Activated CD4-positive, alpha-beta T cell treated with anti-CD3 and anti-CD28 coated beads, Interleukin-2, amount 50 U/mL, for 24 hours (primary cell): ENCODE measurements at places on chromosomes 5 and 9.

DNA sequence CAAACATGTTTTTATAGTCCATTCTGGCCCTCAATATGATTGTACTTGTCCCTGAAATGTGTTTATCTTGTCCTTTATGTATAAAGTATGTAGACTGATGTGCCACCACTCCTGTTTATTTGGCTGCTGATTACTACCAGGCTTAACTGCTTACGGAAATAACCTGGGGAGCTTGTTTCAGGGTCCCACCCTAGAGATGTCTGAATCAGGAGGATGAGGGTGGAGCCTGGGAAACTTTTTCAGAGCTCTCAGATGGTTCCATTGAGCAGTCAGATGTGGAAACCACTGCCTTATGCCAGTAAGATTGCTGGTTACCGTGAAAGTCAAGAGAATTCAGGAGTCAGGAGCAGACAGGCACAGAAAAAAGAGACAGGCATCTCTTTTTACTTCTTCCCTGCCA is 19.2 kb downstream of the SLC23A1 start:
- no peak for DNase-seq

- DNase-seq, result no peak
These were observed 640 bp downstream of the SURF4 start for GRCh38 chr9:133375116-133375723.

GRCh38 chr5:35902046-35902672 is 36.3 kb downstream of the CAPSL start:
- no peak for DNase-seq

- DNase-seq, result no peak
These were observed 39.6 kb downstream of the SNX30 start for GRCh38 chr9:112789891-112790774.

GRCh38 chr5:42638972-42639371 is 117.6 kb upstream of the CCDC152 start:
- no peak for DNase-seq

GRCh38 chr5:147458581-147458980 is 51.3 kb downstream of the DPYSL3 start:
- no peak for DNase-seq

DNA sequence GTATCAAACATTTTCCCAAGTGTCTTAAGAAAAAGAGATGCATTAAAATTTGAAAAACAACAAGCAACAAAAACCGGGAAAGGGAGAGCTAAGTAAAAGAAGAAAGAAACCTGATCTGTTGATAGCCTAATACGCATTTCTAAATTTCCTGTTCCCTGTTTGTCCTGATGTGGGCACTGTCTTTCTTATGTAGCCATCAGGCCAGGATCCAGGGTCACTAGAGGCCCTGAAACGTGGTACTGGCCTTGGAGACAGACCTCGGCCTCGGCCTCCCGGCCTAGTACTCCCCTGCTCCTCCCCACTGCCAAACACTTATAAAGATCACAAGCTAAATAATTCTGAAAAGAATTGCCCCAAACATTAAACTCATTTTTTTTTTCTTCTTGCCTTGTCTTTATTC is 547.2 kb downstream of the IRX1 start:
- DNase-seq, result no peak

GRCh38 chr9:93139365-93140182 is 5.5 kb upstream of the NINJ1 start:
- DNase-seq, result no peak

GRCh38 chr5:76789991-76790581 is 28.7 kb upstream of the F2RL1 start:
- DNase-seq, result no peak

- no peak for DNase-seq
These were observed 9.4 kb upstream of the MAMDC2 start for GRCh38 chr9:70034271-70034711.

DNA sequence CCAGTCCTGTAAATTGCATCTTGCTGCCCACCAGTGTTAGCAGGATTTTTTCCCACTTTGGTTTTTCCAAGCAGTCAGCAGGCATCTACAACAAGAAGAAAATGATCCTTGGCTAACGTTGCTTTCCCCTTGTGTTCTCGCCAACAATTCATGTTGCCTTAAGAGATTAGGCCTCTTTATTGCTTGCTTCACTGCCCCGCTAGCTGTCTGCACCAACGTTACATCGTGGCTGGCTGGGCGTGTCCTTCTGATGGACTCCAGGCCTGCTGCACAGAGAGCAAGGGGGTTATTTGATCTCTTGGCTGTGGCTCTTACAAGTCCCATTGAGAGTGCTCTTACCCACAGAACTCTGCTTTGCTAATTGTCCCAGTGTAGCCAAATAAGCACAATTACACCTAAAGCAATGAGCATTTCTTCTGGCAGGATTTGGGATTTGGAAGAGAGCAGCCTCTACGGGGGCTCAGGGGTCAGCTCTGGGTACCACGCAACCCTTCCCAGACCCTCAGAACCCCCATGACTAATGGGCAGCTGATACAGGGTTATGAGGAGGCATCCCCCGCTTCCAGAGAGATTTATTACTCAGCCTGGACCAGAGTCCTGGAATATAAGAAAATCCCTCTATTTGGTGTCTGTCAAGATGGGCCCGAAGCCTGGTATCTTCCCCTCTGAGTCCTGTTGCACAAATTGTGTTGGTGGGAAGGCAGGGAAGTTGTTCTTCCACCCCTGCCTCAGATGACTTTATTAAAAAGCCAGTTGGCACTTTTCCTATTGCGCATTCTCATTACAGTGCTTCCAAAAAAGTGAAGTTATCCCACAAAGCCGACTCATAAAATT is 17.6 kb downstream of the DCANP1 start:
- no peak for DNase-seq

GRCh38 chr5:18037718-18038117 is 403.5 kb downstream of the TAF11L14 start:
- no peak for DNase-seq

- DNase-seq, result no peak
These were observed 28.5 kb downstream of the NANS start for GRCh38 chr9:98085058-98085457.

DNA sequence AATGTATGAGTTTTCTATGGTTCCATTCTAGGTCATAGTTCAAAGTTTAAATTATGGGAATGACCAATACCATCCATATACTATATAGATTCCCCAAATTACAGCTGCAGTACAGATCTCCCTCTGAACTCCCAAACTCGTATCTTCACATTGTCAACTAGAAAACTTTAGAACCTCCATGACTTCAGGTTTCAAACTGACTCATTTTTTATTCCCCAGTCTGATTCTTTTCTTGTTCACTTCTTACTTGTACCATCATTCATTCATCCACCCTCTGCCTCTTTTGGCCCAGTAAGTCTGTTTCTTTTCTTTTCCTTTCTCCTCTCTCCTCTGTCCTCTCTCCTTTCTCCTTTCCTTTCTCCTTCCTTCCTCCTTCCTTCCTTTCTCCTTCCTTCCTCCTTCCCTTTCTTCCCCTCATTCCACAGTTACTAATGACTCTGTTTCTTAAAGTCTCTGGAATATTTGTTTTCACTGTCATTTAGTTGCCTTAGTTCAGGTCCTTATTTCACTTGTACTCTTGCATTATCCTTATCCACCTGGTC is 30.5 kb downstream of the RAD23B start:
- no peak for DNase-seq

DNA sequence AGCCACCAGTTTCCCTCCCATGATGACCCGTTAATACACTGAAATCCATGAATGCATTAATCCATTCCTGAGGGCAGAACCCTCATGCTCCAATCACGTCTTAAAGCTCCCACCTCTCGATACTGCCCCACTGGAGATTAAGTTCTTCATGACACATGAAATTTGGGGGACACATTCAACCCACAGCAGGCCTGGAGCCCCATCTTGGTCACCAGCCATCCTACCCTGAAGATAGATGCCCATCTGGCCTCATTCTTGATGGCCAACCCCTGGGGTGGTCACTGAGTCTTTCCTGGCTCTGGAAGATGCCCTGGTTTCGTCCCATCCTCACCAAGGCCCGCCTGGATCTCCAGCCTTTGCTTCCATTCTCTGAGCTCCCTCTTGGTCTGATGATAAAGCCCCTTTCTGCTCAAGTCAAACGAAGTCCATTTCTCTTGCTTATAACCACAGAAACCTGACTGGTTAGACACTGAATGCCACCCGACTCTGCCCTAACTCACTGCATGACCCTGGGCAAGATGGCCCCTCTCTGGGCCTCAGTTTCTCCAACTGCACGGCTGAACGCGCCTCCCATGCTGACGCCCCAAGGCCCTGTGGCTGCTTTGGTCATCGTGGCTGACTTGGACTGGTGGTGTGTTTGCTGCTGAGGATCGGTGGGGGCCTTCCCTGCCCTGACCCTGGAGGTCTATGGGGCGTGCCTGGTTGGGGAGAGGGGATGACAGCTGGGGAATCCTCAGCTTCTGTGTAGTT is 138.4 kb upstream of the IER5L start:
- DNase-seq, result no peak

- DNase-seq, result no peak
These were observed 12.8 kb downstream of the SURF6 start for GRCh38 chr9:133323211-133323610.

- DNase-seq, result no peak
These were observed 23.6 kb upstream of the CCDC112 start for GRCh38 chr5:115320006-115320405.

DNA sequence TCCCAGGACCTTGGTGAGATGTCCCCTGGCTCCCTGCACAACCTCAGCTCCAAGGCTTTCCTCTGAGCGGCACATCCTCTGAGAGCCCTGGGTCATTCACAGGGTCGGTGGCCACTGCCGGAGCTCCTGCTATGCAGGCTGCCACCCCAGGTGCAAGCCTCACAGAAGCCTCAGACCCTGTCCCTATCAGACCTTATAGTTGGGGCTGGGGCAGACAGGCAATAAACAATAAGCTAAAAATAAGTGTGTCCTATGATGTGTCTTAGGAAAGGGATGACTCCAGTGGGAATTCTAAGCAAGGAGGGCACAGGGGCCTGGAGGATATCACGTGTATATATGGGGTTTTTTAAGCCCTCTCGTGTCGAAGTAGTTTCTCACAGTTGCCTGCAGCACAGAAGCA is 91.3 kb downstream of the SYK start:
- no peak for DNase-seq

- DNase-seq, result no peak
These were observed 18.7 kb upstream of the WDR38 start for GRCh38 chr9:124834591-124834990.

DNA sequence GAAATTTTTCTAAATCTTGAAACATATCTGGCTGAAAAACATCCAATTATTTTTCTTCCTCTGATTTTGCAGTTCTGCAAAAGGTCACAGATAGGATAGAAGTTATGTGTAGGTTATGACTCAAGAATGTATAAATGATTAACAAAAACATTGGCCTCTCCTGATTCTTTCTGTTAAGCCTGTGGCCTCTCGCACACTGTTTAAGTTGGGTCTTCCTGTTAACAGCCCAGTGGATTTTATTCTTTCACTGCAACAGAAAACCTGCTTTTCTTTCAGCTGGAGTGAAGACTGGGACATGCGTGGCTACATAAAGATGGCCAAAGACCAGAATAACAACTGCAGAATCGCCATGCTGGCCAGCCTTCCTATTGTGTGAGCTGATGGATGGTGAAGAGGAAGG is 17.1 kb upstream of the SPATA31E1 start:
- no peak for DNase-seq

DNA sequence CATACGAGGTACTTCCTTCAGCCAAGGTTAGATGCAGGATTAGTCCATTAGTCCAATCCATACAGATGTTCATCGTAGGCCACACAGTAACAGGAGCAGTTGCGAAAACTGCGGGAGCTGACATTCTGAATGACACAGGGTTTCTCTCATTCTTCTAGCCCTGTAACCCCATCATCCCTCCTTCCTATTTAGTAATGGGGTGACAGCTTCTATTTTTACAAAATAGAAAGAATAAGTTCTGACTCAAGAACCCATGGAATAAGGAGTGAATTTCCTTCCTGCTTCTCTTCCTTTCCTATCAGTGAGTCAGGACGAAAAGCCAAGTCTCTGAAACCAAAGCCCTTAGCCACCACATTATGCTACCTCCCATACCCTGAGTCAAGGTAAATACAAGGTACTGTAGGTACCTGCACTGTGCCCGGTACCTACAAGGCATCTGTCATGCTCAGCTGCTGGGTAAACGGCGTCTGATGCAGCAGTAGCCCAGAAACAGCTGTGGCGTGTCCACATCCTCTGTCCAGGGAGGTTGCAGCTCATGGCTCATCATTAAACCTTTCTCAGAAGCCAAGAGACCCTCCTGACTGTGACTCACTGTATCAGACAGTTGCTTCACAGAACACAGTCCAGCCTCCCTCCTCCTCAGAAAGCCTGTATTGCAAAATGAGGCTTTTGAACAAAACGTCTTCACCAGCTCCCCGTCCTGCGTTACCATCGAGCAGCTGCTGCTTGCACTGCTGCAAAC is 84.2 kb downstream of the ESM1 start:
- no peak for DNase-seq

DNA sequence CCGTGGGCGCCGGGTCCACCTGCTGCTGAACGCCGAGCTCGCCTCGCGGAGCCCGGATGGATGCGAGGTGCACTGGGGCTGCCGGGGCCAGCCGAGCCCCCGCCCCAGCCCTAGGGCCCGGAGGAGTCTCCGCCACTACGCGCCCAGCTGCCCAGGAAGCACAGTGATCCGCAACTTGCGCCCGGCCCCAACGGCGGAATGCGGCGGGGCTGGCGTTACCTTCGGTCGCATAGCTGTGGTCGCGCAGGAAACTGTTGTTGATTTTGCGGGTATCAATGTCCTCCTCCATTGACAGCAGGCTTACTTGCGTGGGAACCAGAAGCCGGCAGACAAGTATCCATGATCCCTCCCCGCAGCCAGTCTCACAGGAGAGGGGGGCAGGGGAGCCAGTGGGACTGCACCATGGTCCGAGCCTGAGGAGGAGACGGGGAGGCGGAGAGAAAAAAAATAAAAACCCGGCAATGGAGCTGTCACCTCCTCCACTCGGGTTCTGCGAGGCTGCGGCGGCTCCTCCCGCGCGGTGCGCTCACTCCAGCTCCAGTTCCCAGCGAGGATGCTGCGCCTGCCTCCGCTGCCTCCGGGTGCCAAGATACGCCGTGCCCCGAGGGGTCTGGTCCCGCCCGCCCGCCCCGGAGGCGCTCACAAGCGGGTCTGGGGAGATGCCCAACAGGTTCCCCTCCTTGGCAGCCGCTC is 628 bp downstream of the PPP2R2B start:
- peak; percentile 6 for DNase-seq

- no peak for DNase-seq
These were observed 125.1 kb downstream of the SUSD1 start for GRCh38 chr9:112049811-112050516.

DNA sequence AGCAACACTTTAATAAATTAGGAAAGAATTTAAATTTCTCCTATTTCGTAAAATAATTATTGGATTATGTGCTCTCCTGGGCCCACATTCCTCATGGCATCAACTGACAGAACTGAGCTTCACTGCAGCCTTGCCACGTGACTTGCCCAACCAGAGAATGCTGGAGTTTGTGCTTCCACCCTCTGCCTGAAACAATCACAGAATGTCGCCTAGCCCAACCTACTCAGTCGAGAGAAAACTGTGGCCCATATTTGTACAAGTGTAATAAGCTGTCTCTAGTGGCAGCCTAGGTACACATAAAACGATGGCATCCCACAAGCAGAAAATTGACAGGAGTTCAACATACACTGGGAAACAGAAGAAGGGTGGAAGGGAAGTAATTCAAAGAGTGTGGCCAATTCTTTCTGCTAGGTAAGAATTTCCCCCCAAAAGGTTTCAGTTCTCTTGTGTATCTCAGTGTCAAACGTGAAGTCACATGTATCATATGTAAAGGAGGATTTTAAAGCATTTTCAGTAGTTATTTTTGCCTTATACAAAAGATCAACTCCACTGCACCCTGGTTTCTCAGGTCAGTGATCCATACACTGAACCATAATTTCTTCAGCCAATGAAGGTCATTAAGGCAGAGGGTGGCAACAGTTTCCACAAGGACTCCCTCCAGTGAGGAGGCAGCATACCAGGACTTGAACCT is 41.7 kb downstream of the ZNF608 start:
- DNase-seq, result no peak

- DNase-seq, result no peak
These were observed 75.4 kb downstream of the PRR16 start for GRCh38 chr5:120539471-120539870.
